Posterior cingulate gyrus (tissue), 11 donors: ENCODE measurements at places on chromosomes 1 and 21.

- peak; percentile 61 for DNase-seq
Observed at GRCh38 chr1:9689011-9689706, 37.6 kb downstream of the PIK3CD start.

- no peak for DNase-seq
Observed at GRCh38 chr21:17118638-17119384, 394.0 kb upstream of the CXADR start.

- no peak for DNase-seq
Observed at GRCh38 chr1:98404866-98405265, 256.7 kb upstream of the SNX7 start.

- DNase-seq = no peak
Observed at GRCh38 chr1:16118706-16119105, 37.2 kb downstream of the EPHA2 start.

- DNase-seq = no peak
Observed at GRCh38 chr1:172497230-172497629, 35.7 kb upstream of the SUCO start.

DNA sequence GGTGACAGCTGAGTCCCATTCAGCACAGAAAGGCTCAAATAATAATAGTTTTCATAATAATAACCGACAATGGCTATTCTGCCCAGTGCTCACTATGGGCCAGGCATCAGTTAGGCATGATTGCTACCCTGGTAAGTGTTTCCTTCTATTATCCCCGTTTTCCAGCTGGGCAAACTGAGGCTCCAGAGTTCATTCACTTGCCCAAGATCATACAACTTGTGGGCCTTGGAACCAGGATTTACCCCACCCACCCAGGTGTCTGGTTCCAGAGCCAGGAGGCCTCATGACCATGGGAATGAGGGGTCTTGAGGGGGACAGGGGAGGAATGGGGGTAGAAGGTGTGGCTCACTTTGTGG is 518 bp downstream of the PLOD1 start:
- no peak for DNase-seq

GRCh38 chr1:184469396-184469795 is 82.6 kb downstream of the C1orf21 start:
- no peak for DNase-seq

DNA sequence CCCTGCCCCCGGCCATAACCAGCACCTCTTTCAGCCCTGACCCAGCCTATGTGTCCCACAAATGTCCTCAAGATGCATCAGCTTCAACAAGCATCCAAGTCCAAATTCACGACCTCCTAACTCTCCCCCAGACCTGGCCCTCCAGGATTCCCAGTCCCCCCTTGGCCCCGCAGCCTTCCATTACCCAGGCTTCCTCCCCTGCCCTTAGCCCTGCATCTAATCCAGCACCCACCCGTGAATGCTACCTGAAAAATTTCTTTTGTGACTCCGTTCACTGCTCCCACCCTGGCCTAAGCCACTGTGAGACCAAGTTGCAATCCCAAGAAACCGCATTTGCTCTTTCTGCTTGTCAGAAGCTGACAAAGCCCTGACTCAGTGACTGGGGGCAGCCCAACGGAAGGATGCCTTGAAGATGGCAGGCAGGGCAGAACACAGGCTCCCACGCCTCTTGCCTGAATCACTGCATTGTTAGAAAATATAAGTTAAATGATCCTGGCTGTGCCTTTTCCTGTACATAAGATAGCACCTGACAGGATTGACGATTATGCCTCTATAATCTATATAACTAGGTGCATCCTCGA is 939 bp upstream of the MFAP2 start:
- no peak for DNase-seq

- DNase-seq = peak; percentile 51
Observed at GRCh38 chr1:168082008-168082876, 54.5 kb downstream of the GPR161 start.

DNA sequence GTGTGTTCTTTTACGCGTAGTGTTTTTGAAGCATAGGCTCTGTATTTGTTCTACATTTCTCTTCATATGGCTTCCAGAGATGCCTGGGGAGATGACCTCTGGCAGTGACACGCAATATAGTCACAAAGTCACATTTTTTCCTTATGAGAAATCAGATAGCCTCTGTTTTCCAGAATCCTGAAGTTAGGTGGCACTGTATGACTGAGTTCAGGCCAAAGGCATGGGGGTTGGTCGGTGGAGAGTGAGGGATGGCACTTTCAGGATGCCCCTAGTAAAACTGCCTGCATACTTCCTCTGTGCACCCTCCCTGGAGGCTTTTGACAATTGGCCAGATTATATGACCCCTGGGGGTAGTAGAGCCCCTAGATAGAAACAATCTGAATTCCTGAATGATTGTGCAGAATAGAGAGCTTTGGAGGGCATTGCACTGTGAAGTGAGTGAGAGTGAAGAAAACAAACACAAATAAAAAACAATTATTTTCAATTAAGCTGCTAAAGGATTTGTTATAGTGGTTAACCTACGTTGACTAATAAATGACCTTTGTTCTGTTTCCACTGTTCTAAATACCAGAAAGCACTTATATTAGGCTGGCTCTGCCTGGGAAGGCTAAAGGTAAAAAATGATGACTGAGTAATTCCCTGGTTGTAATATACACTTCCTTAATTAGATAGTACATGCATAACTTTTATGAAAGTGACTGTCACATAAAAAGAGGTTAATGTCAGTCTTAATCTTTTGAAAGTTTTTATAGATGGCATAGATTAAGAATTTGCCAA is 1660.8 kb downstream of the PLA2G4A start:
- no peak for DNase-seq

- DNase-seq = no peak
Observed at GRCh38 chr1:4762146-4762545, 107.7 kb downstream of the AJAP1 start.

GRCh38 chr1:152448095-152448494 is 34.0 kb upstream of the CRNN start:
- DNase-seq = no peak

GRCh38 chr1:160097151-160097910 is 1.1 kb downstream of the IGSF8 start:
- DNase-seq = no peak

DNA sequence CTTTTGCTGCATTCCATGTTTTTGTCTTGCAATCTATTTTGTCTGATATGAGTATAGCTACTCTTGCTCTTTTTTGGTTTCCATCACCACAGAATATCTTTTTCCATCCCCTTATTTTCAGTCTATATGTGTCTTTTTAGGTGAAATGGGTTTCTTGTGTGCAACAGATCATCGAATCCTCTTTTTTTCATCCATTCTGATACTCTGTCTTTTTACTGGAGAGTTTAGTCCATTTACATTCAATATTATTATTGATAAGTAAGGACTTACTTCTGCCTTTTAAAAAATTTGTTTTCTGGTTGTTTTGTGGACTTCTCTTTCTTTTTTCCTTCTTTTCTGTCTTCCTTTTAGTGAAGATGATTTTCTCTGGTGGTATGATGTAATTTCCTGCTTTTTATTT is 64.6 kb upstream of the CD55 start:
- DNase-seq = no peak

GRCh38 chr1:214439352-214440119 is 111.9 kb downstream of the PTPN14 start:
- no peak for DNase-seq

- DNase-seq = no peak
Observed at GRCh38 chr1:243490748-243491686, 235.2 kb downstream of the SDCCAG8 start.

GRCh38 chr1:2950926-2951305 is 70.4 kb upstream of the ACTRT2 start:
- no peak for DNase-seq

DNA sequence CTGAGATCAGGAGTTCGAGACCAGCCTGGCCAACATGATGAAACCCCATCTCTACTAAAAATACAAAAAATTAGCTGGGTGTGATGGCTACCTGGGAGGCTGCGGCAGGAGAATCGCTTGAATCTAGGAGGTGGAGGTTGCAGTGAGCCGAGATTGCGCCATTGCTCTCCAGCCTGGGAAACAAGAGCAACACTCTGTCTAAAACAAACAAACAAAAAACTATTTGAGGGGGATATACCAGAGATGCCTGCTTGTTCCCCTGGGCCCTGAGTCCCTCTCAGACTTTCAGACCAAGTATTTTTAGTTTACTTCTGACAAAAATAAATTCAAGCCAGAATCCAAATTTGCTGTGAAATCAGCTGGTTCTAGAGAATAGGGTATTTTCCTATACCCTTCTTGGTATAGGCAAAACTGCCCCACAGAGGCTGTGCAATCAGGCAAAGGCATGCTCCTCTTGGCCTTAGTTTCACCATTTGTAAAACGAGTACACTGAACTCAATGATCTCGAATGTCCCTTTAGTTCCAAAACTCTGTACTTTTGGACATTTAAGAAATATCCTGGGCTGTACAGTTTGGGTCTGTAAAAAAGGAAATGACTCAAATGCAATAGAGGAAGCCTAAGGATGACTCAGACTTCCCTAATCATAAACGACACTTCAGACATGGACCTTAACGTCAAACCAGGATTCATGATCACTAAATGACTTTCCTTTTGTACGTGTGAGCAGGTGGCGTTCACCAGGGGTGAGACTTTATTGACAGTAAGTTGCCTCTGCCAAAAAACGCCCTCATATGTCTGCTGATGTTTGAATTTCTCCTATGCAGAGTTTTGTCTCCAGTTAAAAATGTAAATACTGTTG is 16.1 kb downstream of the ENSA start:
- no peak for DNase-seq

DNA sequence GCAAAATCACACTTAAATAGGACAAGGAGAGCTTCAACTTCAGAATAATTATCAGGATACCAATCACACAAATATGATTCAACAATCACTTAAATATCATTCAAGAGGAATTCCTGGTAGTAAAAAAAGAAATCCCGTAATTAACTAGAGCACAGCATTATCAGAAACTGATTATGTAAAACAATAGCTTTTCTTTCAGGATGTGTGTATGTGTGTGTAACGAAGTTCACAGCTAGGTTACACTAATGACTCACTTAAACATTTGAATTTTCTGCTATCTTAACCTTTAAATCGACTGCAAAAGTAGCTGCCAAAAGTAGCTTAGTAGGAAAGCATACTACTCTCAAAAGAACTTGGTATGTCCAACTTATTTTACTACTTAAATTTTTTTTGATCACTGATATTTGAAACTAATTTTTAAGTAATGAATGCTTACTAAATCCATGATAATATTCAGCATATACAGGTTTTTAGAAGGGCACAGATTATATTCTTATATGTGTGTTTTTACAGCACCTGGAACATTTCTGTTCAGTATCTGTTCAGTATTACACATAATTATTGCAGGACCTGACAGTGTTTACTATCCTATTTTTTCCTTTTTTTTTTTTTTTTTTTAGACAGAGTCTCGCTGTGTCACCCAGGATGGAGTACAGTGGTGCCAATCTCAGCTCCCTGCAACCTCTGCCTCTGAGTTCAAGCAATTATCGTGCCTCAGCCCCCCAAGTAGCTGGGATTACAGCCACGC is 4.2 kb downstream of the RERE start:
- no peak for DNase-seq

DNA sequence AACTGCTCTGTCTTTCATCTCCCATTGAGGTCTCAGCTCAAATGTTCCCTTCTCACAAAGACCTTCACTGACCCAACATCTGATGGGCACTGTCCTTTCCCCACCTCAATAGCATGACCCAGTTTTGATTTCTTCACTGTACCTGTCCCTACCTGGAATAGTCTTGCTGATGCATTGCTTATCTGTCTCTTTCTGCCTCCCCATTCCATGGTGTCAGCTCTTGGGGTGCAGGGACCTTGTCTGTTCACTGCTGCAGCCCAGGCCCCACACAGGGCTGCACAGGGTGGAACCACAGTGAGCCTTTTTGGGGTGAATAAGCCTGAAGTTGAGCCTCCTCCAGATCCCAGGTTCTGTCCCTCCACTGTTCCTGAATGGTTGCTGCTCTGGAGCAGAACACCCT is 414.9 kb downstream of the PTPRU start:
- no peak for DNase-seq

GRCh38 chr1:189859385-189859977 is 618.2 kb downstream of the BRINP3 start:
- no peak for DNase-seq

DNA sequence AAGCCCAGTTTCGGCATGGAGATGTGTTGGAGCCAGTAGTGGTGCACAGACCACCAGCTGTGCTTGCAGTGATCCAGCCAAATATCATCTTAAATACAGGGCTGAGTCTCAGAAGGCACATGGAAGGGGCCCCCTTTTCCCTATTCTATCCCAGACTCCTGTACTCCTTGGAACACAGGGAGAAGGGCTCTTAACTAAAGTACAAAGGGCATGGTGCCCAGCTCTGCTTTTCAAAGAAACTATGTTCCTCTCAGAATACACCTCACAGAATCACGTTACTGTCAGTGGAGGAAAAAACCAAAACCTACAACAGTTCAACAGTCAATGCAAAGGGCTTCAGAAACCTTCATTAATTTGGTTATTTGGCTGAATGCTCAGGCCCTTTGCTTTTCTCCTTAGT is 180.6 kb upstream of the C1orf105 start:
- no peak for DNase-seq

- no peak for DNase-seq
Observed at GRCh38 chr1:155066777-155067176, 3.2 kb downstream of the EFNA4 start.

GRCh38 chr1:150256554-150257341 is 826 bp upstream of the CA14 start:
- peak; percentile 56 for DNase-seq

GRCh38 chr1:1915911-1916840 is 1.1 kb downstream of the CALML6 start:
- DNase-seq = no peak

DNA sequence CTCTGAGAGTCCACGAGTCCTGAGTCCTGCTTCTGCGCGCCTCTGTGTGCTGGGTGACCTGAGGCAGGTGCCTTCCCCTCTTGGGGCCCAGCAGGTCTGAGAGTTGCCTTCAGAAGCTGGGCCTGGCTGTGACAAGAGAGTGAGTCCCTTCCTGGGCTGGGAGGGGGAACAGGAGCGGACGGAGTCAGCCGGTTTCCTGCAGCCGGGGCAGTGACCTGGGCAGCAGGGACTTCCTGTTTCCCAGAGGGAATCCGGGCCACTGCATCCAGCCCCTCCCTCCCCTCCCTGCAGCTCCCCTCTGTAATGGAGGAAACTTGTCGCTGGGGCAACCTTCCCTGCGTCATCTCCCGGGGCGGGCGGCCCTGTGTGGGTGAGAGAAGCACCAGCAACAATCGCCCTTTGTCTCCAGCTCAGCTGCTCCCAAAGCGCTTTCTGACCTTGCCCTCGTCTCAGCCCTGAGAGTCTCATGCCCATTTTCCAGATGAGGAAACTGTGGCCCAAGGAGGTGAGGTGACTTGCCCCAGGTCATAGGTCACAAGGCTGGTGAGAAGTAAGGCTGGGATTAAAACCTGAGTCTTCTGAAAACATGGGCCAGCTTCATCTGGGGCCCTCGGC is 61.1 kb downstream of the SDC3 start:
- DNase-seq = peak; percentile 83

DNA sequence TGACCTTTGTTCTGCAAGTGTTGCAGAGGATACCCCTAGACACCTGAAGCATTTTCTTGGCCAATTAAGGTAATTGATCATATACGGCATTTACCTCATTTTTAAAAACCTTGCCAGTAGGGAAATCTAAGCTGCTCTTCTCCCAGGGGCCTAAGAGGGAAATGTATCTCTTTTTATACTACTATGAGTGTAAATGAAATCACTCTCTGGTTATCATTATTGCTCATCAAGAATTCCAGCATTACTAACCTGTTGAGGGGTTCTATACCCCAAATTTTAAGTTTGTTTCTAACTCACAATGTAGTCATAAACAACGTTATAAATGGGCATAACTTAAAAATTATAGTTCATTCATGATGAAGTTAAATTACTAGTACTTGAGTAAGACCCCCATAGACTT is 27.4 kb downstream of the TMED5 start:
- DNase-seq = no peak

- no peak for DNase-seq
Observed at GRCh38 chr1:4468386-4468785, 186.0 kb upstream of the AJAP1 start.
